ENCODE measurements at places on chromosomes 2 and 18.
A peak's percentile ranks its signal among the peaks of the same experiment; 100 is the strongest.

GRCh38 chr2:2484301-2484700 is 153.2 kb upstream of the MYT1L start:
- ATAC-seq: no peak

DNA sequence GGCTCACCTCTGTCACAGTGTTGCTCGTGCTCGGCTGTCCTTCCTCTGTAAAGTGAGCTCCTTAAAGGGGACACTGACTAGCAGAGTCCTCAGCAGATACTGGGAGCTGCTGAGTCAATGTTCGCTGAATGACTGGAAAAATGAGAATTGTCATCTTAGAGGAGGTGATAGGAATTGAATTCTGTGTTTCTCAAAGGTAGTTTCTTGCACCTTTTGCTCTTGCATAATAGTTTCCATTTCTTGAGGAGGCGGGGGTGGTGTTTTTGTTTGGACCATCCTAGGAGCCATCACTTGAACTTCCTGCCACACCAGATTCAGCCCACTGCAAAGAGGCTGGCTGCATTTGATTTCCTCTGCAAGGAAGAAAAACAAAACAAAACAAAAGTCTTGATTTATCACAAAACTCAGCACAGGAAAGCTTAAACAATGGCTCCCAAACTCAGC is 11.4 kb upstream of the RFX8 start:
- ATAC-seq: no peak

GRCh38 chr2:152761214-152761613 is 42.8 kb downstream of the ARL6IP6 start:
- no peak for ATAC-seq

GRCh38 chr2:100192825-100193224 is 50.4 kb upstream of the AFF3 start:
- ATAC-seq: no peak

DNA sequence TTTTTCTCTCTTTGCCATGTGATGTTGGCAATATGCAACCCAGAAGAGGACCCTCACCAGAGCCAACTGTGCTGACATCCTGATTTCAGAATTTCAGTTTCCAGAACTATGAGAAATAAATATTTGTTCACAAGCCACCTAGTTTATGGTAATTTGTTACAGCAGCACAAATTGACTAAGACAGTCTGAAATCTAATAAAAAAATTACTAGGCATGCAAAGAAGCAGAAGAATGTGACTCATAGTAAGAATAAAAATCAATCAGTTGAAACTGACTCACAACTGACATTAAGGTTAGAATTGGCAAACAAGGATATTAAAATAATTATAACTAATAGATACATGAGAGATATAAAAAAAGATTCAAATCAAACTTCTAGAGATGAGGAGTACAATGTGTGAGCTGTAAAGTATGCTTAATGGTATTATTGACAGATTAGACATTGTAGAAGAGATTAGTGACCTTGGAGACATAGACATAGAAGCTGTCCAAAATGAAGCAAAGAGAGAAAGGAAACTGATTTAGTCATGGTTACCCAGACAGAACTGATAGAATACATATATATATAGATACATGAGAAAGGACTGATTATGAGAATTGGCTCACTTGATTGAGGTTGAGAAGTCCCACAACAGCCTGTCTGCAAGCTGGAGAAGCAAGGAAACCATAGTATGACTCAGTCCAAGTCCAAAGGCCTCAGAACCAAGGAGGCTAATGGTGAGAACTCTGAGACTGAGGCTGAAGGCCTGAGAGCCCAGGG is 27.8 kb upstream of the TTC39C start:
- ATAC-seq: no peak

GRCh38 chr2:236887531-236887930 is 198.2 kb upstream of the COPS8 start:
- ATAC-seq: peak; percentile 54

DNA sequence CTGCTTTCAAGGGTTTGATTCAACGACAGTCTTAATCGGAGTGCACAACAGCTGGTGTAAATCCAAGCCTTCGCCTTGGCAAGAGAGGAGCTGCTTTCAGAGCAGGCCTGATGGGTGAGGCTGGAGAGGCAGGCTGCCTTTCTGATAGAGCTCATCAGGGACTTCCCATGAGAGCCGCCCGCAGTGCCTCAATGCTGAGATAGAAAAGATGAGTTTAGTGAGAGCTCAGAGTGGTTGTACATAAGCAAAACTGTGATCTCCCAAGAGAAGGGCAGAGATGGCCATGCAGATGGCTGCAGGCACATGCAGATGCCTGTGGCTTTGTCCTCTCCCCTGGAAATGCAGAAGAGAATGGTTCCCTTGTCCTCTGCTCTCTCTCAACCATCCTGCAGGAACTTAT is 122.1 kb downstream of the ARL4C start:
- no peak for ATAC-seq

DNA sequence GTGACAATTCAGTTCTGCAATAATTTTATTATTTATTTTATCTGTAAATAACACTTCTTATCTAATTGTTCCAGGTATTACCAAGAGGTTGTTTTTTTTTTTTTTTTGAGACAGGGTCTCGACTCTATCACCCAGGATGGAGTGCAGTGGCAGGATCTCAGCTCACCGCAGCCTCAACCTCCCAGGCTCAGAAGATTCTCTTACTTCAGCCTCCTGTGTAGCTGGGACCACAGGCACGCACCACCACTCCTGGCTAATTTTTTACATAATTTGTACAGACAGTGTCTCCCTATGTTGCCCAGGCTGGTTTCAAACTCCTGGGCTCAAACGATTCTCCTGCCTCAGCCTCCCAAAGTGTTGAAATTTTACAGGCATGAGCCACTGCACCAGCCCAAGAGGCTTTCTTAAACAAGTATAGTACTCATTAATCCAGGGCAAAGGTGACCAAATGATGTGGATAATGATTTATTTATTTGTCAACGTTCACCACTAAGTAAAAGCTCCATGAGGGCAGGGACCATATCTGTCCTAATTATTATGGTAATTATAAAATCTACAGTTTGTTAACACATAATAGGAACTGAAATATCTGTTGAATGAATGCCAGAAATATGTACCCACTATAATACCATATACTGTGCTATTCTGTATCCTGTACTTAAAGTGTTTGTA is 12.0 kb downstream of the STK17B start:
- ATAC-seq: no peak

DNA sequence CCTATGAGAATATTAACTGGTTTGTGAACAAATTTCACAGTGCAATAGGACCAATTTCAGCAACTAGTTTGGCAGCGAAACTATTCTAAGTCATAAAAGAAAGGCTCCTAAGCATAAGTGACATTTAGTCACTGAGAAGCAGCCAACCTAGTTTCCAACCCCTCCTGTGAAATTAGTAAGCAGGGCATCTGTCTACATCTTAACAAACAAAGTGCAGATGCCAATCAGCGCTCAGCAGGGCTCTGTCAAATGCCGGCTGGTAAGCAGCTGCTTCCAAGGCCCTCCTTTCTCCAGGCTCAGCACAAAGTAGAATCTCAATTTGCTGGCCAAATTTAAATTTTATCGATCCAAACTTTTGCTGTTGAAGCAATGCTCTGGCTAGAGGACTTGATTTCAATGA is 124.7 kb downstream of the ICOS start:
- no peak for ATAC-seq

GRCh38 chr18:50429207-50429948 is 54.5 kb downstream of the SKA1 start:
- no peak for ATAC-seq

DNA sequence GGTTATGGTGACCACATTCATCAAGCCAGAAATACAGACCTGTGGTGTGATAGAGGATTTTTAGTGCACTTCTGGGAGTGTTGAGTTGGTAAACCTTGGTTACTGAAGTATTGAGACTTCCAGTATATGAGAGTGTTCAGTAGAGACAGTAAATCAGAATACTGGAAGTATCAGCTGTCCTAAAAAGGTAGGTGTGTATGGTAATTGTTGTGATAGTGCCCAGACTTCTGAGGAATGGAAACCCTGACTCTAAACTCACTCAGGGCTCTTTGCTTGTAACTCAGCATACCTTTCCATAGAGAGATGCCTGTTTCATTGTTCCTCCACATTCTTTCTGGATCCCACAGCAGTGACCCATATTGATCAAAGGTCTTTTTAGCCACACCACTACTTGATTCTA is 217.1 kb downstream of the SETBP1 start:
- no peak for ATAC-seq

DNA sequence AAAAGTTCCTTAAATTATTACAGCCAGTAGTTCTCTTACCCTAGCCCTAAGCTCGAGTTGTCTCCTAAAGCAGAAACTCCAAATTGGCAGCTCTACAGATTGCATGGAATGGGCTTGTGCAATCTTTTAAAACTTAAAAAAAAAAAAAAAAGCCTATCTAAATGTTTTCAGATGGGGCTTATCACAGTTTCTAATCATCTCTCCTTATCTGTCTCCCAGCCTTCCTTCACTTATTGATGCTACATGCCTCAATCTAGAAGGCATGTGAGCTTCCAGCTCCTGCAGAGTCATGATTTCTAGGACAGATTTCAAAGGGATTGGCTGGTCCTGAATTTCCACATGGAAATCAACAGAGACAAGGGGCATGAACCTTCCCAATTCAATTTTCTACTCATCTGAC is 33.1 kb upstream of the PELI1 start:
- peak; percentile 62 for ATAC-seq

DNA sequence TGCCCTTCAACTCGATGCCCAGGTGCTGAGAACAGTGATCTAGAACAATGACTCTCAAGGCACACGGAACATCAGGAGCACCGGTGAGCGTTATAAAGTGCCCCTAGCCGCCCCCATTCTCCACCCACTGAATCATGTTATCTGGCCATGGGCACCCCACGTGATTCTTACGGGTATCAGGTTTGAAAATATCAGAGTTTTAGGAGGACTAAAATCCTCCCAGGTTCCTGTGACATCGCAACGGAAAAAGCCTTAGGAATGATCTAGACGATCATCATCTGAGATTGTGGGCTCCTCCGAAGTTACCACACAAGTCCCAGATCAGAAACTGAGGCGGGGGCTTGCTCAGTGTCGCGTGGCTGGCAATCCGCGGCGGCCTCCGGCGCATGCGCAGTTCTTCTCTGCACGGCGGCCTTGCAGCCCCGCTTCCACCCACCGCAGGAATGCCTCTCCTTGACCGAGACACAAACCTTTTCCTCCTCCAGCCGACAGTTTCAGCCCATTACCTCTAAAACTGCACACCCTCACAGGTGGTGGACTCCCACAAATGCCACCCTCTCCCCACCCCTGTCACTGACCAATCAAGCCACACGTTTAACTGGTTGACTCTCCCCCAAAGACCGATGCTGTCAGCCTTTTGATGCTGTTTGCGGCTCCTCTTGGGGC is 5.8 kb upstream of the MRPL33 start:
- ATAC-seq: no peak

- no peak for ATAC-seq
Observed at GRCh38 chr2:111127351-111127750, 6.6 kb downstream of the BCL2L11 start.

DNA sequence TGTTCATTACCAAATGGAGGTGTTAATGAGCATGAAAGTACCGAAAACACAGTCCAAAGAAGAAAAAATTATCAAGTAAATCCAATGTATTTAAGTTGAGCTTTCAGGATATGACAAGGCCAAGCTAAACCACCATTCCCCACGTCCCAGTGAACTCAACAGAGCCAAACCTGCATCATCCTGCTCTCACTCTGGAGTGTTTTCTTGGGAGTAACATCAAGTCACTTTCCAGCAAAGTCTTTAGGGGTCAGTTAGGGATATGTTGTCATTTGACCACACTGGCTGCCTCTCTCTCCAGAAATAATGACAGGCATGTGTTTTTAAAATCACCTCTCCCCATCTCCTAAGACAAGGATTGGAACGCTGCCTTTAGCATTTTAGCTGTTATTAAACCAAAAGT is 140.5 kb downstream of the SRBD1 start:
- ATAC-seq: no peak

DNA sequence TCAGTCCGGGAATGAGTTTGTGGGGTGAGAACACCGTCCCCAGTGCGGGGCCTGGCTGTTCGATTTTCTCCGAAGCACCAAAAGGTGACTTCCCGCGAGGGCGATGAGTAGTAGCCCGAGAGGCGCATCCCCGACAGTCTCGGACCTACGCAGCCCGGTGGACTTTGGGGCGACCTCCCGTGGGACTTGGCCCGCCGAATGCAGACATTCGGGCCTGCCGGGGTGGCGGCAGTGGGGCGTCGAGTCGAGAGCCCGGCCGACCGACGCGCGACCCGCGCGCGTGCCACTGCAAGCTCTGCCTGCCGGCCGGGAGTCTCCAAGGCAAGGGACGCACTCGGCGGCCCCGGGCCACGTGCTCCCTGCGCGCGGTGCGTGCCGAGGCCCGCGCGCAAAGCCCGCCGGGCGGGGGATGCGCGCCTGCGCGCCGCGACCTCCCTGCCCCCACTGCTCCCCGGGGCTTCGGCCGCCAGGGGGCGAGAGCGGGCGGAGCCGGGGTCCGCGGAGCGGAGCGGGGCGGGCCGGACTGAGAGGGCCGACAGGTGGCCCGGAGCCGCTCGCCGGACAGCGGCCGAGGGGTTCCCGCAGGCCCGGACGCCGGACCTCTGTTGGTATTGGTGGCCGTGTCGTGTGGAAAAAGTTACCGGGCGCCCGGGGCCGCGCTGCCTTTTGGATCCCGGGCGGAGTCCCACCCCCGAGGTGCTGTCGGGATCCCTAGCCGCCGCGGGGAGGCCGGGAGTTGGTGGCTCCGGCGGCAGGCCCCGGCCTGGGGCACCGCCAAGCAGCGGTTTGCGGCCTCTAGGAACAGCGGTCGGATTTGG is 1.9 kb downstream of the PTMA start:
- peak; percentile 39 for ATAC-seq

GRCh38 chr2:134244587-134244986 is 9.3 kb upstream of the MGAT5 start:
- no peak for ATAC-seq

DNA sequence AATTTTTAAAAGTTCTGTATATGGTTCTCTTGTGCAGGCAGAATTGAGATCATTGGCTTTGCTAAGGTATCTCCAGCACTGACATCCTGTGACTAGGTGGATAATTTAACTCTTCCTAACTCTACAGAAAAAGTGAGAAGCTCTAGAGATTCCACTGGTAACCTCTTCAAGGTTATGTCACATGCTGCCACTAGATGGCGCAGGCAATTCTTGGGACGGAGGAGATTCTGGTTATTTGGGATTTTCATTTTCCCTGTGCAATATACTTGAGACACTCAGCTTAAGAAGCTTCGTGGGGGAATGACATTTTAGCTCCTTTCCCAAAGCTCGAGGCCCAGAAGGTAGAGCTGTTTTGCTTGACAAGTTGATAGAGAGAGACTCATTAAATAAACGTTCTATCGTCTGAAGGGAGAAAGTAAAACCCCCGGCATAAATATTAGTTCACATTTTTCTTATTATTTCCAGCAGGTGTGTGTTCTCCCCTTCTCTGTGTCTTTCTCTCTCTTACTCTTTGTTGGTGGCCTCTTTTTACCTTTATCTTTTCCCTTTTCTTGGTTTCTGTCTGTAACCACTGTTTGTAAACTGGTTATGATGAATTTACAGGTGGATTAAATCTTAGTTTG is 26.6 kb upstream of the LANCL1 start:
- peak; percentile 61 for ATAC-seq

- ATAC-seq: no peak
Observed at GRCh38 chr2:95390881-95391321, 11.6 kb upstream of the FAHD2A start.

DNA sequence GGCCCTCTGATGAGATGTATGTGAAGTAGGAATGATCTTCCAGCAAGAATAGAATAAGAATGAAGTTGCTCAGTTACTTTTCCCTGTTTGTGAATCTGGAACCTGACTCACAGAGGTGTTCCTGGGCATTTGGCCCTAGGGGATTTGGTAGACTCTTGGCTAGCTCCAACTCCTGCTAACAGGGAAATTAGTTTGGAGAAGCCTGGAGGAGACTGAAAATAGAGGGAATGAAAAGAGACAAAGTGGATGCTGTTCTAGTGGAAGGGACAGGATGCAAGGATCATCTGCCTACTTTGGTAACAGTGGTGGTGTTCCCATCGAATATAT is 19.6 kb downstream of the TMEM17 start:
- no peak for ATAC-seq
